Thoracic aorta (tissue), 2 donors: ENCODE measurements at places on chromosomes 5 and 9.

GRCh38 chr9:8362250-8362649, 562.7 kb upstream of the DMAC1 start:
- H3K4me1 ChIP-seq, result peaks cover 8% of the 10 kb centered on the region
- H3K36me3 ChIP-seq, result no peaks in the 10 kb centered on the region
- DNase-seq, result no peak
- no peaks in the 10 kb centered on the region for H3K27me3 ChIP-seq
- H3K27ac ChIP-seq, result no peak overlapping the region

DNA sequence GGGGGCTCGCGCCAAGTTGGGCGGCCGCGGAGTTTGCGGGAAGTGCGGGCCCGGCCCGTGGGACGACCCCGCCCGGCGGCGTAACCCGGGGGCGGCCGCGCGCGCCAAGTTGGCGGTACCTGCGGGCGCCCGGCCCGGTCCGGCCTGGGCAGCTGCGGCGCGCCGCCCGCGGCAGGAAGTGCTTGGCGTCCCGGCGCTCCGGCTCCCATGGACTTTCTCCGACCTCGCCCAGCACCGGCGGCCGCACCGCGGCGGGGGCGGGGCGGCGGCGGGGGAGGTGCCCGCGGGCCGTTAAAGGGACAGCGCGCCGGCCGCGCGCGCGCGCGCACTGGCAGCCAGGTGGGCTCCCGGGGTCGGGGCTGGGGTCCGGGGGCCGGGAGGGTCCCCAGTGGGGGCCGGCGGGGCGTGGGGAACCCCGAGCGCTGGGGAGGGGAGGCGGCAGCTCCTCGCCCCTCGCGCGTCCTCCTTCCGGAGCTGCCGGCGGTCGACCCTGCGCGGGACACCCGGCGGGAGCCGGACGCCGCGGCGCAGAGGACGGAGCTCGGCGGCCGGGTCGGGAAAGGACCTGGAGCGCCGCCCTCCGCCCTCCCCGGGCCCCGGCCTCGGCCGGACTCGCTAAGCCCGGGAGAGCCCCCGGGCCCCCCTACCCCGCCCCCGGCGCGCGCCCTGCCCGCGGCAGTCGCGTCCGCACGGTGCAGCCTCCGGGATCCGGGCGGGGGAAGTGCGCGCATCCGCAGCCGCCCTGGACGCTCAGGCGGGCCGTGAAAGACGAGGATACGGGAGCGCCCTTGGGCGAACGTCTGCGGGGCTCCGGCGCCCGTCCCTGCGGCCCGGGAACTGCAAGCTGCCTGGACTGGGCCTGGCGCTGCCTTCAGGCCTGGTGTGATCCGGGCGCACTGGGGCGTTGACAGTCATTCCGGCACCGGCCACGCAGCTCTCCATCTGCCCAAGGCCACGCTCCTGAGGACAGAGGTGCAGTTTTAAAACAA, at the start of gene NACC2:
Gene NACC2 (minus strand): TSS at position 220 of the 989 bp plus-strand sequence. CDS start 44,768 bp downstream, outside the sequence.
- H3K36me3 ChIP-seq, result no peaks in the 10 kb centered on the region
- DNase-seq, result no peak
- peaks cover 35% of the 10 kb centered on the region for H3K4me1 ChIP-seq
- H3K4me3 ChIP-seq, result peak within 1 kb of the TSS; percentile 86

- H3K4me3 ChIP-seq, result peak overlapping the region; percentile 8
- H3K27me3 ChIP-seq, result no peaks in the 10 kb centered on the region
- DNase-seq, result no peak
Observed at GRCh38 chr5:57696825-57697570, 214.4 kb upstream of the ACTBL2 start.

GRCh38 chr5:103743421-103743820, 180.8 kb upstream of the NUDT12 start:
- no peaks in the 10 kb centered on the region for H3K27me3 ChIP-seq
- no peak overlapping the region for H3K4me3 ChIP-seq
- H3K4me1 ChIP-seq, result no peaks in the 10 kb centered on the region
- H3K27ac ChIP-seq, result no peak overlapping the region
- no peaks in the 10 kb centered on the region for H3K36me3 ChIP-seq

- DNase-seq, result no peak
- no peak overlapping the region for H3K4me3 ChIP-seq
- H3K4me1 ChIP-seq, result peaks cover 33% of the 10 kb centered on the region
- H3K36me3 ChIP-seq, result no peaks in the 10 kb centered on the region
- no peak overlapping the region for H3K27ac ChIP-seq
Observed at GRCh38 chr5:134092875-134093274, 21.6 kb upstream of the TCF7 start.

- peak overlapping the region; percentile 84 for H3K27ac ChIP-seq
- H3K4me3 ChIP-seq, result peak overlapping the region; percentile 85
- H3K27me3 ChIP-seq, result no peaks in the 10 kb centered on the region
Observed at GRCh38 chr5:73624888-73625287, 1.1 kb upstream of the ARHGEF28 start.

DNA sequence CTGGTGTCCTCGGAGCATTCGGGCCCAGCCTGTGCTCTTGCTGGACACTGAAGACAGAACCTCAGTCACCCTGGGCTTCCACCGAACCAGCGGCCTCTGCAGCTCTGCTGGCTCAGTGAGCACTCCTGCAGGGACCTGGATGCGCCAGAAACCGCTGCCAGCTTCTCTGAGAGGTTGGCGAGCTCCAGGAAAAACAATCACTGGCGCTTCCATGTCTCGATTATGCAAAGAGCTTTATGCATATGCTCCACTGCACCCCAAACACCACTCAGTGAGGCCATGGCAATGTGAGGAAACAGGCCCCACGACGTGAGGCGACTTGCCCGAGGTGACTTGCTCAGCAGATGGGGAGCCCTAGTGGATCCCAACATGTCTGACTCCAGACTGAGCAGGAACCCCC, 11.0 kb downstream of the PRDM12 start:
- no peaks in the 10 kb centered on the region for H3K36me3 ChIP-seq
- H3K27me3 ChIP-seq, result no peaks in the 10 kb centered on the region
- no peak overlapping the region for H3K27ac ChIP-seq
- H3K4me1 ChIP-seq, result no peaks in the 10 kb centered on the region

DNA sequence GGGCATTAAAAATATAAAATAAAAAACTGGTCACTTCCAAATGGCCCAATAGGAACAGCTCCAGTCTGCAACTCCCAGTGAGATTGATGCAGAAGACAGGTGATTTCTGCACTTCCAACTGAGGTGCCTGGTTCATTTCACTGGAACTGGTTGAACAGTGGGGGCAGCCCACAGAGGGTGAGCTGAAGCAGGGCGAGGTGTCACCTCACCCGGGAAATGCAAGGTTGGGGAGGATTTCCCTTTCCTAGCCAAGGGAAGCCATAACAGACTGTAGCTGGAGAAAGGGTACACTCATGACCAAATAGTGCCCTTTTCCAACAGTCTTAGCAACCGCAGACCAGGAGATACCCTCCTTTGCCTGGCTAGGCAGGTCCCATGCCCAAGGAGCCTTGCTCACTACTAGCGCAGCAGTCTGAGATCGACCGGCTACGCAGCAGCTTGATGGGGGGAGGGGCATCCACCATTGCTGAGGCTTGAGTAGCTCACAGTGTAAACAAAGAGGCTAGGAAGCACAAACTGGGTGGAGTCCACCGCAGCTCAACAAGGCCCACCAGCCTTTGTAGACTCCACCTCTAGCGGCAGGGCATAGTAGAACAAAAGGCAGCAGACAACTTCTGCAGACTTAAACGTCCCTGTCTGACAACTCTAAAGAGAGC, 12.7 kb downstream of the RLN1 start:
- H3K27ac ChIP-seq, result no peak overlapping the region
- H3K4me1 ChIP-seq, result no peaks in the 10 kb centered on the region
- DNase-seq, result no peak
- no peaks in the 10 kb centered on the region for H3K36me3 ChIP-seq

DNA sequence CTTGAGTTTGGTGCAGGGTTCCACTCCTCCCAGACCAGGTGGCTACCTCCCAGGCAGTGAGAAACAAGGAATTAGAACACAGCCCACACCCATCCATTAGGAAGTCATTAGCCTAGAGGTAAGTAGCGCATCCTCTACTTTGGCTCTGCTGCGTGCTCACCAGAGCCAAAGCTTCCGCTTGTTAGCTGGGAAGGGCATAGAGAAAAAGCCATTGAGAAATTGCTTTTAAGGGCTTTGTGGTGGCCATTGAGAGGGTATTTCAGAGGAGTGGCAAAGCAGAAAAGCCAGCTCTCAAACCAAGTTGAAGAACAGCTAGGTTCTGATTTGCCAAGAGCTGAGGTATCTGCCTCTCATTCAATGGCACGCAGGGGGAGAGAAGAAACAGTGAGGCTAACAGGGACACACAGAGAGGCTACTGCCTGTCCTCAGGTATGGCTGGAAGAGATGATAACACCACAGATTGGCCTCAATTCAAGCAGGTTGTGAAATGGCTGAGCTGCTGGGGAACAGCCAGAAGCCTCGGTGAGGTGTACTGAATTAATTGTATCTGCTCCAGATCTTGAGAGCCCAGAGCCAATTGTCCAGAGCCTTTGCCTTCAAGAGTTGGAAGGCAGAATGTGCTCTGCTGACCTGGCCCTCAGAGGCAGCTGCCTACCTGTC, 119.4 kb downstream of the NTRK2 start:
- DNase-seq, result no peak
- H3K36me3 ChIP-seq, result no peaks in the 10 kb centered on the region
- H3K27me3 ChIP-seq, result no peaks in the 10 kb centered on the region
- no peak overlapping the region for H3K27ac ChIP-seq
- H3K4me1 ChIP-seq, result no peaks in the 10 kb centered on the region

- no peaks in the 10 kb centered on the region for H3K27me3 ChIP-seq
- H3K4me1 ChIP-seq, result no peaks in the 10 kb centered on the region
- H3K36me3 ChIP-seq, result no peaks in the 10 kb centered on the region
- H3K27ac ChIP-seq, result no peak overlapping the region
- no peak for DNase-seq
Observed at GRCh38 chr5:155753943-155754581, 572.9 kb upstream of the SGCD start.

DNA sequence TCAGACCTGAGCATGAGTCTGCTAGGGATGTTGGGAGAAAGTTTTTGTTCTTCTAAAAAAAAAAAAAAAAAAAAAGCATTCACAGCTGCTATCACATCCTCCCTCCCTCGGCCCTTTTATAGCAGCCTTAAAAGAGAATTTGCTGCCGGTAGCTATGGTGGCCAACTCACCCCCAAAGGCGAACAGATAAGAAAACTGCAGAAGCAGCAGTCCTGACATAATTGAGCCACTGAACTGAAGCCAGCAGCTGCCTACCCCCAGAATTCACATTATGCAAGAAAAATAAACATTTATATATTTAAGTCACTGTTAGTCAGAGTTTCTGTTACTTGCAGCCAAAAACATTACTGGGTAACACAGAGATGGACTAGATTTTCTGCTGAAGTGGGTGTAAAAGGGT, 124.3 kb upstream of the SMARCA2 start:
- H3K27ac ChIP-seq, result no peak overlapping the region
- no peaks in the 10 kb centered on the region for H3K27me3 ChIP-seq
- no peak overlapping the region for H3K4me3 ChIP-seq
- DNase-seq, result no peak
- H3K36me3 ChIP-seq, result no peaks in the 10 kb centered on the region
- H3K4me1 ChIP-seq, result no peaks in the 10 kb centered on the region

DNA sequence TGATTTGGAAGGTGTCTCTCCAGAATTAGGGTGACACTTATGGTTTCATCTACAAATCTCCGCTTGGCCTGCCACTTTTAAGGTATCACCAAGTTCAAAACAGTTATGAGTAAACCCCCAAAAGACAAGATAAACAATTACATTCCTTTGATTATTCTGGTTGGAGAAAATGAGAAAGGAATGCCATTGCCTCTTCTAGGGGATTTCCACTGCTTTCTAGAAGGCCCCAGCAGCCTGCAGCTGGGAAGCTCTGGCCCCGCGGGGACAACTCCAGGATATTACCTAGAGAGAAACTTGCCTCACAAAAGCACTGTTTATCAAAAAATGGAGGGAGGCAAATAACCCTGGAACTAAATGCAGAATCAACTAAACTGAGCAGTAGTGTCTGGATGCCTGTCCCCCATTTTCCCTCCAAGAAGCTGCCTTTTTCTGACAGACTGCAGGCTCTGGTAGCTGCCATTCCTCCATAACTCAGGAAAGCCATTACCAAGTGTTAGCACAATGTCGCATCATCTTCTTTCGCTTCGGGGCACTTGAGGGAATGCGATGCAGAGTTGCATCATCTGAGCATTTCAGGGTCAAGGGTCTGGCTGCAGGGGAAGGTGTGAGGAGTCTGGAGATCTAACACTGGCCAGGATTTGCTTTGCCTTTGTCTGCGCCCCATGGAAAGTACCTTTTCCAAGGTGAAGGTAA, 71.5 kb upstream of the PLPP6 start:
- no peak overlapping the region for H3K4me3 ChIP-seq
- no peak overlapping the region for H3K27ac ChIP-seq

GRCh38 chr5:78534148-78534904, 114.2 kb downstream of the LHFPL2 start:
- H3K36me3 ChIP-seq, result no peaks in the 10 kb centered on the region
- H3K4me1 ChIP-seq, result peaks cover 18% of the 10 kb centered on the region
- DNase-seq, result peak; percentile 50
- H3K4me3 ChIP-seq, result peak overlapping the region; percentile 54
- H3K27ac ChIP-seq, result peak overlapping the region; percentile 96

DNA sequence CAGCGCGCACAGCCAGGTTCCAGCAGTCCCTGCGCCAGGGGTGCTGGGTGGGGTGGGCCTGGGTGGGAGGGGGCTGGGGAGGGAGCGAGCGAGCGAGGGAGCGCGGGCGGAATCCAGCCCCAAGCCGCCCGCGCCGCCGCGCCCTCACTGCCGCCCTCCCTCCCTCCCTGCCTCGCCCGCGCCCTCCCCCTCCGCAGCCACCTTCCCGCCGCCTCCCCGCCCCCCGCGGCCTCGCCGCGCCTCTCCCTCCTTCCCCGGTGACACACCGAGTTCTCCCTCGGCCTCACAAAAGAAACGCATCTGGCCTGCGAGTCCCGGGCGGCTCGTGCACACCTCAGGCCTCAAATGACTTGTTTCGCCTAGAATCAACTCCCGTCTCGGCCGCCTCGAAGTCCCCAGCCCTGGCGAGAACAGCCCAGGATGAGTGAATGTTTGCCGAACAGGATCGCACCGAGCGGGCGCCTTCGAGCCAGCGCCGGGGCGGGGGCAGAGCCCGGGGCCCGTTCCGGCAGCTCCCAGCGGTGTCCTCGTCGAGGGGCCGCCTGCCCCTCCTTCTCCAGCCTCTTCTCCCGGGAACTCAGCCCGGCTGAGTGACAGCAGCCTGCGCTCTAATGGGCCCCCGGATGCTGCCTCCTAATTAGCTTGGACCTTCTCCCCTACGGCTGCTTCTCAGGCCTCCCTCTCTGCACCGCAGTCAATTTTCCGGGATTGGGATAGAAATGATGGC, 371 bp upstream of the PITX1 start:
- H3K4me1 ChIP-seq, result peaks cover 46% of the 10 kb centered on the region
- H3K4me3 ChIP-seq, result peak overlapping the region; percentile 70
- H3K36me3 ChIP-seq, result no peaks in the 10 kb centered on the region

- H3K36me3 ChIP-seq, result peaks cover 44% of the 10 kb centered on the region
- no peak overlapping the region for H3K27ac ChIP-seq
- H3K4me1 ChIP-seq, result no peaks in the 10 kb centered on the region
- no peaks in the 10 kb centered on the region for H3K27me3 ChIP-seq
- no peak for DNase-seq
Observed at GRCh38 chr9:121783521-121784507, 132.4 kb downstream of the DAB2IP start.

DNA sequence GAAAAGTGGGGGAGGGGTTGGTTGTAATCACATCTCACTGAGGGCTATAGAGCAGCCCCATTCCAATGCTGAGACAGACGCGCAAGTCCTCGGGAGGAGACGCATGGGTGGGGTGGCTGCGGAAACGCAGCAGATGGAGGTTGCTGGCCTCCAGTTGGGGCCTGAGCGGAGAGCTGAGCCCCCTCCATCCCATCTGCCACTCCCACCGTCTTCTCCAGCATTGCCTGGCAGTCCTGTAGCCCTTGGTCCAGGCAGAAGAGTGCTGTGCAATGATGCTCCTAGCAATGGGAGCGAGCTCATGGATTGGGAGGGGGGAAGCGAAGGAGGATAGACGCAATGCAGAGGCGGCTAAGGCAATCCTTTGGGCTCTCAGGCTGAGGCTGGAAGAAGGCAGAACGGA, 79.4 kb upstream of the GLRA1 start:
- no peaks in the 10 kb centered on the region for H3K36me3 ChIP-seq
- H3K4me1 ChIP-seq, result no peaks in the 10 kb centered on the region
- no peak overlapping the region for H3K27ac ChIP-seq
